Uterus (tissue), 4 donors: ENCODE measurements at places on chromosomes 13 and 19. TPM values are rescaled to one million over a fixed set of nuclear protein-coding genes. Genes with fewer than 3 reads are reported as not detected.

GRCh38 chr19:28652765-28653164 is 560.2 kb downstream of the UQCRFS1 start:
- no peaks in the 10 kb centered on the region for H3K36me3 ChIP-seq
- DNase-seq = no peak
- no peak overlapping the region for H3K4me3 ChIP-seq

Gene MZF1
- 41.5 TPM for total RNA-seq

- no peaks in the 10 kb centered on the region for H3K4me1 ChIP-seq
- no peak overlapping the region for H3K27ac ChIP-seq
Observed at GRCh38 chr19:5106191-5106726, 137.3 kb downstream of the KDM4B start.

DNA sequence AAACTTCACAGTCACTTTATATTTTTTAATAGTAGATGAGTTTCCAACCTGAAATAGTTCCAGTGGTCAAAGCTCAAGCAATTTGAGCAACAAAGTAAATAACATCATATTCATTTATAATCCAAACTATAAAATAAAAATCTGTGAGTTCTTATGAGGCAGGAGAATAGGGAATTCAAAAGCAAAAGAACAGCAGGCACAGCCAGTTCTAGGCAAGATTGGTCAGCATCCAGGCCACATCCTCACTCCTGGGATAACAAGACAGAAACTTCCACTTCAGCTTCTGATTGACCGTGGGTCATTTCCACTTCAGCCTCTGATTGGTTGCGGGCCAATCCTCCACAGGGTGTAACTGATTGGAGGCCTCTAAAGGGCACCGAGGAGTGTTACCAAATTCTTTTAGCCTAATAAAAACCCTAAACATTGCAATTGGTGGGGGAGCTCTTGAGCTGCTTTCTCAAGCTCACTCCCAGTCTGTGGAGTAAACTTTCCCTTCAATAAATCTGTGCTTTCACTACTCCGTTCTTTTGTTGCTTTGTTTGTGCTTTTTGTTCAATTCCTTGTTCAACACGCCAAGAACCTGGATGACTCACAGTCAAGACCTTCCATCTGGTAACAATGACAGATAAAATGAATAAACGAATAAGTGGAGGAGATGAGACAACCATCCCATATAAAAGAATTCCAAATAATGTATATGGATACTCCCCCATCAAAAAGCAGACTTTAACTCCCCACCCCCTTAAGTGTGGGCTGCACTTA is 42.6 kb upstream of the AMER2 start:
- no peak overlapping the region for H3K27ac ChIP-seq
- H3K4me3 ChIP-seq = no peak overlapping the region
- DNase-seq = no peak
- no peaks in the 10 kb centered on the region for H3K27me3 ChIP-seq
- H3K4me1 ChIP-seq = no peaks in the 10 kb centered on the region
- H3K36me3 ChIP-seq = no peaks in the 10 kb centered on the region

GRCh38 chr19:29812881-29813275 is 1.1 kb downstream of the CCNE1 start:
- H3K27ac ChIP-seq = no peak overlapping the region
- no peak overlapping the region for H3K4me3 ChIP-seq

DNA sequence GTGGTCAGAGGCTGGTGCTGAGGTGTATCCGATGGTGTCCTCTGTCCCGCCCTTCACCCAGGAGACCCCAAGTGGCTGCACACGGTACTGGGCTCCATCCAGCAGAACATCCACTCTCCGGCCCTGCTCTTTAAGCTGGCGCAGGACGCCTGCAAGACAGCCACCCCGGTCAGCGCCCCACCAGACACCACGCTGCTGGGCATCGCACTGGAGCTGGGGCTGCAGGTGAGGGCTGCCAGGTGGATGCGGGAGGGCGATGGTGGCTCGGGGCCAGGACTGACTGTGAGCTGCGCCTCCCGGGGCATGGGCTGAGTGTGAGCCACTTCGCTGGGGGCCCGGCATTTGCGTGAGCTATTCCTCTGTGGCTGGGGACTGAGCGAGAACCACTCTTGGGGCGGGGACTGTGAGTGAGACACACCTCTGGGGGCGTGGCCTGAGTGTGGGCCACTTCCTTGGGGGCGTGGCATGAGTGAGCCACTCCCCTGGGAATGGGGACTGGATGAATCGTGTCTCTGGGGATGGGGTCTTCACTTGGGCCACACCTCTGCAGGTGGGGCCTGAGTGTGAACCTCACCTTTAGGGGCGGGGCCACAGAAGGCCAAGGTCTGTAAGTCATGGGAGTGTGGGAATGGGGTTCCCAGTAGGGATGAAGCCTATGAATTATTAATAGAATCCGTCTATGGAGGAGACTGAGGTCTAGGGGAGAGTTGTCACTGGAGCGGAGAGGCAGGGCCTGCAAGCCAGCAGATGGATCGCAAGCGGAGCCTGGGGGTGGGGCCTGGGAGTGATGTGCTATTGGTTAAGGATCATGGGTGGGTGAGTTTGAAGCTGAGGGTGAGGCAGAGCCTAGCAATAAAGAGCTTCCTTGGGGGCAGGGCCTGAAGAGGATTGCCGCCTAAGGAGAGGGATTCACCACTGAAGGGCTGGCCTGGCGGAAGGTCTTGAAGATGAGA is 30.5 kb downstream of the ZSWIM4 start:
- H3K27me3 ChIP-seq = no peaks in the 10 kb centered on the region
- DNase-seq = no peak
- H3K36me3 ChIP-seq = no peaks in the 10 kb centered on the region
- no peak overlapping the region for H3K27ac ChIP-seq

GRCh38 chr19:11066326-11066725 is 22.9 kb upstream of the LDLR start:
- DNase-seq = no peak
- H3K27me3 ChIP-seq = no peaks in the 10 kb centered on the region
- H3K4me3 ChIP-seq = no peak overlapping the region
- H3K27ac ChIP-seq = no peak overlapping the region
- H3K4me1 ChIP-seq = no peaks in the 10 kb centered on the region

Gene CDC42EP5
- total RNA-seq = 1.8 TPM

DNA sequence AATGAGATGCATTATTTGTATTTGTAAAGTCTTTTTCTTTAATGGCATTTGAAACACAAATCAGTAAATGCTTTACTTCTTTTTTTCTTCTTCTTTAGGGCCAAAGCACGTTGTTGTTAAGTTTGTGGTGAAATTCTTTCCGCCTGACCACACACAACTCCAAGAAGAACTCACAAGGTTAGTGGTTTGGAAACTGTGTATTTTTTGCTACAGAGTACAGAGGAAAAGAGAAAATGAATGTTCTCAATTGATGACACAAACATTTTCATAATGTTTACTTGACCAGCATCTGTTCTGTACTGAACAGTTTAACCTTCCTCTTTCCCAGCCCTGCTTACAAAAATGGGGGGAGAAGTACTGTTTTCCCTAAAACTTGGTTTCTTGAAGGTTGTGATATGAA is 190.9 kb upstream of the RNF113B start:
- H3K4me1 ChIP-seq = peaks cover 3% of the 10 kb centered on the region
- H3K4me3 ChIP-seq = no peak overlapping the region
- no peak overlapping the region for H3K27ac ChIP-seq
- no peaks in the 10 kb centered on the region for H3K36me3 ChIP-seq

DNA sequence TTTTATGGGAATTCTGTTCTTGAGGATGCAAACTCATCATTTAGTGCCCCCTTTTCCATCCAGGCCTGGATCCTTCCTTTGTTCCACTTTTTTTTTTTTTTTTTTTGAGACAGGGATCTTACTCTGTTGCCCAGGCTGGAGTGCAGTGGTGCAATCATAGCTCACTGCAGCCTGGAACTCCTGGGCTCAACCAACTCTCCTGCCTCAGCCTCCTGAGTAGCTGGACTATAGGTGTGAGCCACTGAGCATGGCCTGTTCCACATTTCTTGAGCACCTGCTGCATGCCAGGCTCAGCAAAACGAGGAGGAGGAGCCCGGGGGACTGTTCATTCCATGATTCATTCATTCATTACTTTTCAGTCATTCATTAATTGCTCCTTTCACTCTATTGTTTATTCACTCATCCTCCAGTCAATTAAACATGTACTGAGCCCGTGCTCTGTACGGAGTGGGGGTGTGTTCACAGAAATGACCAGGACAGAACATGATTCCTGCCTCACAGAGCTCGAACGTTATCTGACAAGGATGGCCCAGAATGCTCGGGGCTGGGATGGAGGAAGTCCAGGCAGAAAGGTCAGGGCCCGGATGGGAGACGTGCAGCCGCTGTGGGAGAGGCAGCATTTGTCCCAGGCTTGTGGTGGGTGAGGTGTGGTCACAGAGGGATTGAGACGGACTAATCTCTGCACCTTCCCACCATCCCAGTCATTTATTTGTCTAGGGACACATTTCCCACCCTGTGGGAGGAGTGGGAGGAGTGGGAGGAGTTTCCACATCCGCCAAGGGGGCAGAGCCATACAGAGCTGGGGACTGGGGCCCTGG is 51.2 kb upstream of the SHKBP1 start:
- H3K27ac ChIP-seq = no peak overlapping the region
- H3K4me3 ChIP-seq = no peak overlapping the region
- no peaks in the 10 kb centered on the region for H3K36me3 ChIP-seq
- DNase-seq = no peak
- peaks cover 10% of the 10 kb centered on the region for H3K4me1 ChIP-seq

Gene PGLYRP2
- total RNA-seq = not detected

GRCh38 chr19:36266375-36266961 is 51.6 kb downstream of the ZNF146 start:
- H3K27me3 ChIP-seq = no peaks in the 10 kb centered on the region
- no peaks in the 10 kb centered on the region for H3K36me3 ChIP-seq
- no peak overlapping the region for H3K4me3 ChIP-seq
- H3K4me1 ChIP-seq = no peaks in the 10 kb centered on the region

Gene FREM2
- 34.3 TPM for total RNA-seq

DNA sequence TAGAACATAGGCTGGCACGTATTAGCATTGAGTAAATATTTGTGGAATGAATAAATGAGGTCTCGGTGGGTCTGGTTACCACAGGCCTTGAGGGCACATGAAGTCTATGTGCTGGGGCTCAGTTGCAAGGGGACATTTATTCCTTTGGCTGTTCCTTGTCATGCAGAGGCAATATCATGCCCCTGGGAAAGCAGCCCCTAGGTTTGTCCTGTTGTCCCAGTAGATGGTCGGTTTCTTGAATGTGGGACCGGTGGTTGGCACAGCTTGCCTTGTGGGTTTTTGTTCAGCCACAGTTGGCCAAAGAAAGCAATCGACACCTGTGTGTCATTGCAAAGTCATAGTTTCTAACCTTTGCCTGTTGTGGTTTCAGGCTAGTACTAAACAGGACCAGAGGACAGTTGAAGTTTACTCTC is 24.7 kb upstream of the GPR183 start:
- H3K36me3 ChIP-seq = no peaks in the 10 kb centered on the region
- no peak overlapping the region for H3K4me3 ChIP-seq
- H3K27me3 ChIP-seq = no peaks in the 10 kb centered on the region
- H3K4me1 ChIP-seq = no peaks in the 10 kb centered on the region
- no peak for DNase-seq

Gene ACTN4
- total RNA-seq = 340 TPM

Gene ZNF98
- 7.4 TPM for total RNA-seq

DNA sequence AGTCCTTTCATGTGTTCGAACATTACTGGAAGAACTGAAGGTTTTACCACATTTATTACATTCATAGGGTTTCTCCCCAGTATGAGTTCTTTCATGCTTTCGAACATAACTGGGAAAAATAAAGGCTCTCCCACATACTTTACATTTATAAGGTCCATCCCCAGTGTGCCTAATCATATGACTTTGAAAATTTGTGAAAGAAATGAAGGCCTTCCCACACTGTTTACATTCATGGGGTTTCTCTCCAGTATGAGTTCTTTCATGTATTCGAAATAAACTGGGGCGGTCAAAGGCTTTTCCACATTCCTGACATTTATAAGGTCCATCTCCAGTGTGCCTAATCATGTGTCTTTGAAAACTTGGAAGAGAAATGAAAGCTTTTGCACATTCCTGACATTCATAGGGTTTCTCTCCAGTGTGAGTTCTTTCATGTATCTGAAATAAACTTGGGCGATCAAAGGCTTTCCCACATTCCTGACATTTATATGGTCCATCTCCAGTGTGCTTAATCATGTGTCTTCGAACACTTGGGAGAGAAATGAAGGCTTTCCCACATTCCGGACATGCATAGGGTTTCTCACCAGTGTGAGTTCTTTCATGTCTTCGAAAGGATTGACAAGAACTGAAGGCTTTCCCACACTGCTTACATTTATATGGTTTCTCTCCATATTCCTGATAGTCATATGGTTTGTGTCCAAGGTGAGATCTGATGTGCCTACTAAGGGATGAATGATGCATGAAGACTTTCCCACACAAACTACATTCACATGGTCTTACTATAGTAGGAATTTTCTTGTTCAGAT is 24.0 kb downstream of the ZNF564 start:
- H3K36me3 ChIP-seq = peaks cover 5% of the 10 kb centered on the region
- DNase-seq = no peak
- H3K27ac ChIP-seq = no peak overlapping the region
- H3K4me3 ChIP-seq = no peak overlapping the region
- no peaks in the 10 kb centered on the region for H3K27me3 ChIP-seq

DNA sequence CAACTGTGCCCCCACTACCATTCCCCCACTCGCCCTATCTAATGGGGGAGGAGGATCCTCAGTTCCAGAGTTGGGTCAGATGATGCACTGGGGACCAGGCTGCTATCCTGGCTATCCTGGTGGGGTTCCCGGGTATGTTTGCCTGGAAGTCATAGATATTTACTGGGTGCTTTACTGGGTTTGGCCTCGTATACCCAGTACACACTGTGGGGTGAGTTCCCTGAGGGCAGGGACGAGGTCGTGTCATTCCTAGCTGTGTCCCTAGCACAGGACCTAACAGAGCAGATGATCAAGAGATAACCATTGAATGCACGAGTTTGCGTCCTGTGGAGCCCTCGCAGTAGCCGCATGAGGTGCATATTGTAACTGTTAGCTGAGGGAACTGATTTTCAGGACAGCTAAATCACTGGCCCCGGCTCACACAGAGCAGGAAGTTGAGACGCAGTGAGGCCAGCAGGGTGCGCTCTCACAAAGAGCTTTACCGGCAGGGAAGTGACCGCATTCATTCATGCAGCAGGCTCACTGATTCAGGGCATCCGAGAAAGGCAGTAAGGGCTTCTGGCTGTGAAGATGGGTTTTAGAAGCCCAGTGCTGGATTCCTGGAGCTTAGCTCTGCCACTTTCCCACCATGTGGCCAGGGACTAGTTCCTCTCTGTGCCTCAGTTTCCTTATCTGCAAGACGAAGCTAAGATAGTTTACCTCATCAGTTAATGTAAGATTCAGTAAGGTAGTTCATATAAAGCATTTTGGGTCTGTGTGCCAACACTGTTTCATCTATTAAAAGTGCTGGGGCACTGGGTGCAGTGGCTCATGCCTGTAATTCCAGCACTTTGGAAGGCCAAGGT is 6.0 kb downstream of the RUVBL2 start:
- peaks cover 4% of the 10 kb centered on the region for H3K4me1 ChIP-seq
- H3K27ac ChIP-seq = no peak overlapping the region

DNA sequence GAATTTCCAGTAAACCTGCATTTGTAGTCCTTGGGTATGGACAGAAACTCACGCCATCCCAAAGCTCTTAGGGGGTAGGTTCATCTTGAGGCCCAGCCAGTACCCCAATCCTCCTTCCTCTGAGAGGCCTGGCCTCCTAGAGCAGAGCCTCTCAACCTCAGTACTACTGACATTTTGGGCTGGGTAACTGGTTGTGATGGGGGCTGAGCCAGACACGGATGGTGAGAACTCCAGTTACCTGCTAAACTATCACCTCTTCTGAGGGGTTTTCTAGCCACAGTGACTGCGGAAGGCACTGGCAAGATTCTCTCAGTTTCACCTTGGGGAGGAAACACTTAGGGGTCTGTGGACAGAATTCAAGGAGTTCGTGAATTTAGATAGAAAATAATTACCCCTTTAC is 156.2 kb downstream of the CACNA1A start:
- H3K27me3 ChIP-seq = no peaks in the 10 kb centered on the region
- H3K36me3 ChIP-seq = no peaks in the 10 kb centered on the region
- no peak overlapping the region for H3K27ac ChIP-seq
- H3K4me1 ChIP-seq = no peaks in the 10 kb centered on the region
- H3K4me3 ChIP-seq = no peak overlapping the region
- no peak for DNase-seq
